ENCODE measurements at places on chromosomes 12 and 14.

DNA sequence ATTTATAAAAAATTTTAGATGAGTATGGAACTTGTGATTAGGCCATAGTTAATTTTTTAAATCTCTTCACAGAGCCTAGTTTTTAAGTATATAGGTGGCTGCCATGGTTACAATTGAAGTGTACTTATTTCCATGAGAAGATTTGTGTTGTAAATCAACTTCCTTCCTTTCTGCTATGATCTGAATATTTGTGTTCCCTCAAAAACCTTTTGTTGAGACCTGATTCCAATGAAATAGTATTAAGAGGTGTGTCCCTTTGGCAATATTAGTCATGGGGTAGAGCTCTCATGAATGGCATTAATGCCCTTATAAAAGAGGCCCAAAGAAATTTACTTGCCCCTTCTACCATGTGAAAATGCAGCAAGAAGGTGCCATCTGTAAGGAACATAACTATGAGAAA is 28.8 kb downstream of the ETNK1 start:
- no peak for DNase-seq

DNA sequence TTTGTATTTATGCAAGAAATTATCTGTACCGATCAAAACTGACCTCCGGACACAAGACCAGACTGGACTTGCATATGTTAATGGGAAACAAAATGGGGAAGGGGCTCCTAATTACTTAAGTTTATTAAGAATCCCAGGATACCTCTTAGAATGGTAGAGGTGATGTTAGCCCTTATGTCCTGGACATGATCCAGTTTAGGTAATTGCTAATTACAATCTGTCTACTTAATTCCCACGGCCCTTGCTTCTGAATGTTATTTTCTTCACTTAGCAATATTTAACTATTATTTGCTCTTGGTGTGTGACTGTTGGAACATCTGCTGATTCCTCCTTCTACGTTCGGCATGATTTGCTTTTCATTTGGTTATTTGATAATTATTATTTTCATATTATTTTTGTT is 644.0 kb downstream of the DIO2 start:
- DNase-seq = no peak

DNA sequence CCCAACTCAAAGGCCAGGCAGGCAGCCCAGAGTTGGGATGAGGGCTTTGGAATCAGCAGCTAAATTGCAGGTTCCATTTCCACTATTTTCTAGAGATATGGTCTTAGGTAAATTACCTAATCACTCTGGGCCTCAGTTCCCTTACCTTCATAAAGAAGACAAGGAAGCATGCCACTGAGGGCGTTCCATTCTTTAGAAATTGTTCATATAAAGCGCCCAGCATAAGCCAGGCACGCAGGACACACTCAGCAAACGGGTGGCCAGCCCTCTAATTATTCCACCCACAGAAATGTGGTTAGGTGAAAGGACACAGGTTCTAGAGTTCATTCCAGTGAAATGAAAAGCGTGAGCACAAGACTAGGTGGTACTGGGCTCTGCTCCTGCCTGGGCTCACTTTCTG is 87.9 kb upstream of the BCL11B start:
- DNase-seq = no peak

- no peak for DNase-seq
Observed at GRCh38 chr12:89405626-89406345, 53.5 kb upstream of the DUSP6 start.

GRCh38 chr12:118870551-118870950 is 110.8 kb upstream of the SRRM4 start:
- DNase-seq = no peak

GRCh38 chr12:26623136-26623535 is 209.9 kb downstream of the ITPR2 start:
- no peak for DNase-seq

DNA sequence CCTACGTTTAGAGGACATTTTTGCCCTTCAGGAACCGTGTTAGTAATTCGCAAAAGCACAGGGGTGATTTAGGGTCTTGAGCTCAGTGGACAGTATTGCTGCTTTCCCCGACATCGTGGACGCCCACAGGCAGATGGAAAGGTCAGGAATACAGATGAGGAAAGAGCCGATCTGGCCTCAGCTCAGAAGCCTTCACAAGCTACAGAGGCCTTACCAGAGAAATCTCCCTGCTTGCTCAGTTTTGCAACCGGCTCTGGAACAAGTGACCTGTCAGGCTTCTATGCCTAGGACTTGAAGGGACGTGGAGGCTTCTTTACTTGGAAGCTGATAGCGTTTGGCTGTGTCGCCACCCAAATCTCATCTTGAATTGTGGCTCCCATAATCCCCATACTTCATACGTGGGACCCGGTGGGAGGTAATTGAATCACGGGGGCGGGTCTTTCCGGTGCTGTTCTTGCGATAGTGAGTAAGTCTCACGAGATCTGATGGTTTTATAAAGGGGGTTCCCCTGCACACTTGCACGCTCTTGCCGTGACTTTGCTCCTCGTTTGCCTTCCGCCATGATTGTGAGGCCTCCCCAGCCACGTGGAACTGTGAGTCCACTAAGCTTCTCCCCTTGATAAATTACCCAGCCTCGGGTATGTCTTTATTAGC is 332.5 kb downstream of the MED13L start:
- DNase-seq = no peak

- DNase-seq = no peak
Observed at GRCh38 chr14:64461221-64461620, 4.1 kb upstream of the AKAP5 start.

GRCh38 chr14:61524211-61524806 is 171.0 kb upstream of the HIF1A start:
- DNase-seq = no peak

DNA sequence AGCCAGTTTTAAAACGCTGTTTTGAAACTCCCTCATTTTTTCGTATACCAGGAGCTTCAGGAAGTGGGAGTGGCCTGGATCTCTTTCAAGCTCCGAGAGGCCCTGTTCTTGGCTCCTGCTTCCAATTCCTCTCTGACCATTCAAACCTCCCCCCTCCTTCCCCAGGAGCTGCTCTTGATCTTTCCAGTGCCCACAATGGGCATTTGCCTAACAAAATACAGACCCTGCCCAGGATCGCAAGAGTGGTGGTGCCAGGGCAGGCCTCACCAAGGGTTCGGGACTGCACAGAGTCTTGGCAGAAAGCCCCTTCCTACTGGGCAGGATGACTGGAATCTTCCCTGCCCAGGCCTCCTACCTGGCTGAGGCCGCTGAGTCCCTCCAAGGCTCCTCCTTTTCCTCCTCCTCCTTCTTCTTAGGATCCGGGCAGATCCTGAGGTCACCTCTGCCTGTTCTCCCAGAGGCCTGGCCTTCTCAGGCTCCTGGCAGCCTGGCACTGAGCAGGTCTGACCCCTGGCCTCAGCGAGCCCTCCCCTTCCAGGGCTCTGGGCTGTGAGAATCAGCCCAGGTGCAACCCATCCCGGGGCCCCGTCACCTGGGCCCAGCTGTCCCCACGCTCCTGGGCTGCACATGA is 46.9 kb upstream of the NOS1 start:
- no peak for DNase-seq

DNA sequence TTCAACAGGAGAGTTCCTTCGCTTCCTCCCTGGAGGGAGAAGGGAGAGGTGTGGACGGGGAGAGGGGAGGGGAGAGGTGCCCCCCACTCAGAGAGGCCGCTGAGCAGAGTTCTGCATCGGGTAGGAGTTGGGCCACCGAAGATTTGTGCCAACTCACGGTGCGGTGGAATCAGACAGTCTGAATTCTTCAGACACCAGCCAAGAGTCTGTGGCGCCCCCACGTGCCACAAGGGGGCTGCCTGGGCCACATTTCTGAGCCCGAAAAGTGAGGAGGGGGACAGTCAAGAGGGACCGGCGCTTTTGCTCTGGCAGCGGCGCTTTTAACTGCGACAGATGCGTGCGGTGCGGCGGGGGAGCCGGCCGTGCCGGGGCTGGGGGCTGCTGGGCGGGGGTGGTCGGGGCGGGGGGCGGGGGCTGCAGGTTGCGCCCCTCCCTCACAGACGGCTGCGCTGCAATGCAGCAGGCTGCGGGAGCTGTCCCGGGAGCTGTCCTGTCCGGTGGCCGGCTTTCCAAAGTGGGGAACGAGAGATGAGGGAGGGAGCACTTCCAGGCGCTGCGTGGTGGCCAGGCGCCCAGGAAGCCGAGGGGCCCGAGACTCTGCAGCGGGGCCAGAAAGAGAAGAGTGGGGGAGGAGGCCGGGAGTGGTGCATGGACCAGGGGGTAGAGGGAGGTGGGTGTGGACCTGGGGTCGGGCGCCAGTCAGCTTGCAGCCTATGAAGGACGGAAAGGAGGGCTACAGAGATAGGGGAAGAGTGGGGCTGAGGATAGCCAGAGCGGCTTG is 975 bp upstream of the RTL1 start:
- no peak for DNase-seq

DNA sequence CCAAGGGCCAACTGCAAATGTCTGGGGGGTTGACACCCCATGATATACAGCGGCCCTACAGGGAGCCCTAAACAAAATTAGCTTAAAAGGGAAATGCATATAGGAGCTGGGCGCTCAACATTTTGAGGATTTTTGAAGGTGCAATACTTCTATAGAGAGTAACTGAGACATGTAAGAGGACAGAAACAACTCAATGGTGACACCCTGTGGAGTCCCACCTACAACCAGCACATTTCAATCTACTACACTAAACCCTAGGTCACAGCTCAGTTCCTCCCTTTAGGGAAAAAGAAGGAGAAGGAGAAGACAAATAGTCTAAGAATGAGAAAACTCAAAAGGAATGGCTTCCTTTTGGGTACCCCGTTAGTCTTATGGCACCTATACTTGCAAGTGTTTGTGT is 1010.5 kb upstream of the NOVA1 start:
- no peak for DNase-seq

GRCh38 chr14:35808076-35808637 is 938 bp downstream of the RALGAPA1 start:
- DNase-seq = peak; percentile 11

- no peak for DNase-seq
Observed at GRCh38 chr12:110776410-110776809, 33.7 kb upstream of the PPP1CC start.

DNA sequence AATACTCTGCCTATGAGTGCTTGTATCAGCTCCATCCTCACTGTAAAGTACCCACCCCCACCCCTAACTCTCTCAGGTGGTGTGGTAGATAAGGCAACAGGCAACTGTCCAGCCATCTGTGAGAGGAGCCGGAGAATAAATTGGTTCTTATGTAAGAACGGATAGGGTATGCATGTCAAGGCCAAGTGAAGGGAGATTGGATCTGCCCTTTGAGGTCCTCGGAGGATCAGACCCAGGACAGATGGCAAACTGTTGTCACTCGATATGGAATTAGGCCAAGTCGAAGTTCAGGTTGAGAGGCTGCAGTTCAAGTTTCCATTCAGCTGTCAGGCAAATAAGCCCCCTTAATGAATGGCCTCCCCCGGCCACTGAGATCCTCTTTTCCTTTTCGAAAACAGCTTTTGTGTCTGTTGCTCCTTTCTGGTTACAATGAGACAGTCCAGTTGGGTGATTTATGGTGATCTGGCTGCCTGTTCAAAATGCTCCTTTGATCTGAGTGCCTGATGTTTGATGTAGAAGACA is 120.3 kb downstream of the VRK1 start:
- no peak for DNase-seq

DNA sequence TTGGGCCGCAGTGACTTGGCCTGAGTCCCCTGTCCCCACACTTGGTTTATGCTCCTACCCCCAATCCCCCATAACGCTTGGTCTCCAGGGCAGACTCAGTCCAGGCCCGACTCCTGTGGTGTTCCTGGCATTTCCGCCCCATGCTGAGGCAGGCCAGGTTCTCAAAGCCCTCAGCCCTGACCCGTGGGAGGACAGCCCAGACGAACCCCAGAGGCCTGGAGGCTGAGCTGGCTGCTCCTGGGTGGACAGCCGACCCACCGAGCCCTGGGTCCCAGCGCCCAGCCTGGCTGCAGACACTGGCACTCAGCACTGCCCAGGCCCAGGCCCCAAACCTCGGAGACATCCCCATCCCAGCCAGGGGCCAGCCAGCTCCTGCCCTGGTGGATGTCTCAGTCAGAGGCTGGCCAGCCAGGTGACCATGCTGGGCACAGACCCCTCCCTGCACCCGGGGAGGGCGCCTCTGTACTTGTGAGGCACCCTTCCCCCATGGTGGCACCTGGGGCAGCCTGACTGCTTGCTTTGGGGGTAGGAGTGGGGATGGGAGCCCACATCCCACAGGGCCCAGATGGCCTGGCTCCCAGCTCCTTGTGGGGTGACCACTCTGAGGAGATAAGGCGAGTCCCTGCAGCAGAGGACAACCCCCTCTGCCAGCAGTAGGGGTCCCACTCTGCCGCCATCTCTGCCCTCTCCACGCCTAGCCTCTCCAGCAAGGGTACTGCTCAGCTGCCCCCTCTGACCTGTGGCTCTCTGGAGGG is 1.4 kb downstream of the PLD4 start:
- no peak for DNase-seq

- DNase-seq = no peak
Observed at GRCh38 chr12:11652351-11653040, 3.0 kb downstream of the ETV6 start.

DNA sequence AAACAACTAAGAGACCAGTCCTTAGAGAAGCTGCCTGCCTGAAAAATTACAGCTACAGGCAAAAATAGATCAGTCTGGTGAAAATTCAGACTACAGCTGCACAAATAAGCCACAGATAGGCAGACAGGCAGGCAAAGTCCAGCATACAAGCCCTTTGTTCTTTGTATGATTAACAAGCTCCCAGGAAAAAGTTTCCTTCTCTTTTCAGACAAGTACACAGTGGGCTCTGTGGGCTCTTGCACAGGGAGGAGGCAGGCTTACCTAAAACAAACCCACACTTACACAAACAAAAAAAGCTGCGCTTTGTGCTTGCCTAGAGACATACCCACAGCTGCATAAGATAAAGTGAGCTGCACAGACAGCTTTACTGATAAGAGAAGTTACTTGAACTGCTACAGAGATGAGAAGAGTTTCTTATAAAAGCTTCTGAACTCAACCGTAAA is 7.7 kb downstream of the OR6C68 start:
- DNase-seq = no peak

GRCh38 chr14:73718418-73719251 is 4.5 kb upstream of the PNMA1 start:
- DNase-seq = no peak

- DNase-seq = peak; percentile 75
Observed at GRCh38 chr14:103546652-103547454, 15.6 kb downstream of the BAG5 start.

DNA sequence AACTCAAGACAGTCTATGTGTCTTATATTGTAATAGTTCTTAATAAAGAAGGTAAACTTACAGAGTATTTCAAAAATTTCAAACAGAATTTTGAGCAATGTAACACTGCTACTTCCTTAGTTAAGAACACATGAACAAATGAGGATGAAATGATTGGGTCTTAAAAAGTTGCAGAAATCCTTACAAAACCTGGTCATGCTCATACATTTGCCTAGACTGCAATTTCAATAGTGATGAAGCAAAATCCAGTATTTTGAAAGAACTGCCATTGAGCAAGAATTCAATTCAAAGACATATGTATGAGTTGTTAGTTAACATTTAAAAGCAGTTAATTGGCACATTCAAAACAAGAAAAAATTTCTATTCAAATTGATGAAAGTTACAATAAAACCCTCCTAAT is 17.8 kb upstream of the HIF1A start:
- DNase-seq = no peak

DNA sequence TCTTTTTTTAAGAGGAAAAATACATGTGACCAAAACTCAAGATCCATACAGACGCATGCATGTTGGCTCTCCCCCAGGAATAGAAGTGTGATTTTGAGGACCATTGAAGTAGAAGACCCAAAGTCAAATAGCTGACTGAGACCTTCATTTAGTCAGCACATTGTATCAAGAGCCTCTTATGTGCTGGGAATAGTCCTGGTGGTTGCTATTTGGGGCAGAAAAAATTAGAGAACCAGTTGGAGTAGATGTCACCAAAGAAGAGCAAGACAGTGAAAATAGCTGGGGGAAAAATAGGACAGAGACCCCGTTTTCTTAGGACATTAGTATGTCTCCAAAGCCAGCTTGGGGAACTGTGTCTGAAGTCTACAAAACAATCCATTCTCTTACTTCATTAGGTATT is 93.6 kb downstream of the PELI2 start:
- DNase-seq = no peak

Measured in CD4-positive, alpha-beta memory T cell (primary cell).